KBM-7 (cell line): ENCODE measurements at places on chromosomes 13 and 19.

GRCh38 chr13:113452942-113453901 is at the start of gene ADPRHL1:
Gene ADPRHL1, minus strand, starts transcription at chr13:113453488. Its CDS starts 51 bp downstream, at chr13:113453437.
- no peak for DNase-seq

DNA sequence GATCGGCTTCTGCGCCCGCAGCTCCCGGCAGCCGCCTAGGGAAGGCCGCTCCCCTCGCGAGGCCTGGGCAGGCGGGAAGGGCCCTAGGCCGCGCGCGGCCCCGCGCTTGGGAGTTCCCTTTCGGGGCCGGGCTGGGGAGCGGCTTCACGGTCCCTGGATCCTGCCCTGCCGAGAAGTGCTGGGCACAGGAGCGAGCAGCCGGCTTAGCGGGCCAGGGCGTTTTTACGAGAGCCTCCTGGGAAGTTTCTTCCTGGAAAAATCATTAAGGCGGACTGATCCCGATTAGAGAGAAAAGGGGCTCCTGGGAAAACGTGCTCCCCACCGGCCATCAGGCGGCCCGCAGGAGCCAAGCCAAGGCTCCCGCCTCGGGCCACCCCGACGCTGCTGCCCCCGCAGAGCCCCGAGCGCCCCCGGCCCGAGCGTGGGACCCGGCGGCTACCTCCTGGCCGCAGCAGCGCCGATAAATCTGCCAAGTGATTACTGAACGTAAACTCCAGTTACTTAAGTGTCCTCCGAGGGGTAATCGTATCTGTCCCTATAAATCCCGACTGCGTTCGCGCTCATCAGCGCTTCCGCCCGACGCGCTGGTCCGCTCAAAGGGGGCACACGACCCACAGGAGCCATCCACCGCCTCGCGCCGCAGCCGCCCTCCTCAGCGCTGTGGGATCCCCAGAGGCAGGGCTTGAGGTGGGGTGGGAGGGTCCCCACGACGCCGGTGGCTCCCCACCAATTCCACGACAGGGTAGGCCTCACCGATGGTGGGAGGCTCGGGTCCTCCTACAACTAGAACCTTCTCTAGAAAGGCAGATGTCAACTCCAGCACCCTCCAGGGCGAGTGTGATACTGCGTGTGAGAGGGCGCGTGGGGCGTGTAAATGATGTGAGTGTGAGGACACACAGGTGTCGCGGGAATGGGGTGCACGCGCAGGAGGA is 2.8 kb downstream of the ZIC5 start:
- no peak for DNase-seq

GRCh38 chr13:18948012-18948663 is 233.5 kb downstream of the TUBA3C start:
- no peak for DNase-seq

- DNase-seq = peak; percentile 82
Observed at GRCh38 chr13:46211483-46212351, at the start of gene LRRC63. Gene LRRC63, plus strand, starts transcription at chr13:46211928. Its CDS starts 1,107 bp downstream, at chr13:46213035.
